Liver (tissue), 10 donors: ENCODE measurements at places on chromosomes 7 and 10.

- no peak for DNase-seq
Observed at GRCh38 chr7:24700521-24701260, 56.6 kb downstream of the GSDME start.

DNA sequence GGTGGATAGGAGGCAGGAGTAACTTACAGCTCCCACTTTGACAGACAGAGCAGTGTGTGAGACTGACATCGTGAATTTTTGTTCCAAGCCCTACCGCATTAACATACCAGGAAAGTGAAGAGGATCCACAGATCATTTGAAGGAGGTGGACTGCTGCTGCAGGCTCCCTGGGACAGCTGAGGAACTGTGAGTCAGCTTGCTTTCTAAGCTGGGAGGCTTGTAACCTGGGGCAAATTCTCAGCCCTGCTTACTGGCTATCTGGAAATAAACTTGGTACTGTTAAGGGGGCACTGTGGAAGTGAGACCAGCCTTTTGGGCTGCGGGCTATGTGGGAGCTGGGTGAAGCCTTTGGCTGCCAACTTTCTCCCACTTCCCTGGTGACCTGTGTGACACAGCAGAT is 1202.5 kb downstream of the DNAJB9 start:
- no peak for DNase-seq

GRCh38 chr10:26739071-26739631 is 41.6 kb downstream of the PDSS1 start:
- no peak for DNase-seq

- DNase-seq = no peak
Observed at GRCh38 chr7:120554960-120555571, 282.1 kb downstream of the KCND2 start.

DNA sequence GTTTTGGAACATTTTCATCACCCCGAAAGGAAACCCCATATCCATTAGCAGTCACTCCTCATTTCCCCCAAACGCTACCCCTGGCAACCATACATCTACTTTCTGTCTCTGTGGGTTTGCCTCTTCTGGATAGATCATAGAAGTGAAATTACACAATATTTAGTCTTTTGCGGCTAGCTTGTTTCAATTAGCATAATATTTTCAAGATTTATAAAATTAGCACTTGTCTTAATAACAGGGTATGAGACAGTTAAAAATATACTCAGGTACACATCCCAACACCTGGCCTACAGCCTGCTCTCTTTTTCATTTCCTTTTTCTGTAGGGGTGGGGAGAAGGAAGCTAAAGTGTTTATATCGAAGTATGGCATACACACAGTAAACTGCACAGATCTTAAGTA is 81.4 kb upstream of the LRGUK start:
- DNase-seq = no peak

GRCh38 chr7:116242759-116243158 is 32.4 kb downstream of the TES start:
- DNase-seq = no peak

GRCh38 chr10:81943583-81943982 is 68.6 kb downstream of the NRG3 start:
- DNase-seq = no peak

- no peak for DNase-seq
Observed at GRCh38 chr10:101000127-101000914, 713 bp downstream of the LZTS2 start.

- DNase-seq = no peak
Observed at GRCh38 chr10:12391206-12391605, 41.9 kb downstream of the CAMK1D start.

GRCh38 chr7:97167176-97167575 is 49.7 kb downstream of the SDHAF3 start:
- no peak for DNase-seq

- DNase-seq = no peak
Observed at GRCh38 chr7:14596421-14596820, 306.1 kb downstream of the DGKB start.

GRCh38 chr7:31254926-31255325 is 85.6 kb downstream of the NEUROD6 start:
- no peak for DNase-seq

GRCh38 chr7:93238748-93239147 is 6.6 kb downstream of the VPS50 start:
- no peak for DNase-seq
